ENCODE measurements at places on chromosomes 1 and 21.
A peak's percentile ranks its signal among the peaks of the same experiment; 100 is the strongest.

- no peak for DNase-seq
Observed at GRCh38 chr1:198893763-198894444, 255.1 kb downstream of the PTPRC start.

DNA sequence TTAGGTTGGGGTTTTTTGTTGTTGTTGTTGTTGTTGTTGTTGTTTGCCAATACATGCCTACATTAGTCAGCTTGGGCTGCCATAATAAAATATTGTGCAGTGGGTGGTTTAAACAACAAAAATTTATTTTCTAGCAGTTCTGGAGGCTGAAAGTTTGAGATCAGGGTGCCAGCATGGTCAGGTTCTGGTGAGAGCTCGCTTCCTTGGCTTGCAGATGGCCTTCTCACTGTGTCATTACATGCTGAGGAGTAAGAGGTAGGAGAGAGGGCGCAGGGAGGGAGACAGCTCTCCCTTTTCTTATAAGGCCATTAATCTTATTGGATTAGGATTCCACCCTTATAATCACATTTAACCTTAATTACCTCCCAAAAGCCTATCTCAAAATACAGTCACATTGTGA is 52.7 kb downstream of the DIRAS3 start:
- no peak for DNase-seq

DNA sequence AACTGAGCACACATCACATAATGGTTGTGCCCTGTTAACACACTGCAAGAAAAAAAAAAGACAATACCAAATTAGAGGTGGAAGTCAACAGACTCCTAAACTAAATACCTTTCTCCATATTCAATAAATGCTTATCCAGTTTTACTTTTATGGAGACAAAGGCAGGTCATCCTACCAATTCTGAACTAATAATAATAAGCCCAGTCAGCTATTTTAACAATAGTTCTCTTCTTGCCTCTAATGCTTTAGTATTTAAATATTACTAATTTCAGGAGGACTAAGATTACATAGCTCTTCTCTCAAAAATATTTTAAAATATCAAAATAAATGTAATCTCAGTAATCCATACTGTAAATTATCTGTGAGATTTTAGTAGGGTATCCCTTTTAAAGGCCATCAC is 10.5 kb downstream of the COPA start:
- no peak for DNase-seq

- no peak for DNase-seq
Observed at GRCh38 chr1:35845766-35846165, 37.2 kb upstream of the AGO1 start.

- no peak for DNase-seq
Observed at GRCh38 chr1:208942394-208943130, 641.0 kb upstream of the CAMK1G start.

DNA sequence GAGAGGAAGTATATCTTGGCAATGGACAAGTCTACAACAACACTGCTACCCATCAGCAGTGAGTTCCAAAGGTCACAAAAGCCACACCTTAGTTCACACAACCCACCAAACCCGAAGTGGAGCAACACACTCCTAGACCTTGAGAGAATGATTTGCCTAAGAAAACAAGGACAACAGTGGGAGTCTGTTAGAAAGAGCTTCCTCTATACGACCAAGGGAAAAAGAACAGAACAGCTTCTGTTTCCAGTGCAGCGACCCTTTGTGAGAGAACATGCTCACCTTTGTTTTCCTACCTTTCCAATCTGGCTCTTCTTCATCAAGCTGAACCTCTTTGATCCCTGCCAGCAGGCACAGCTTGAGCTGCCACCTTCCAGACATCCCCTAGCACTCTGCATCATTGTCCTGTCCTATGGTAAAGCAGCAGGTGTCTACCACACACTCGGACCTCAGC is 56.7 kb upstream of the PALMD start:
- no peak for DNase-seq

- DNase-seq, result no peak
Observed at GRCh38 chr1:173900992-173901391, 16.1 kb downstream of the SERPINC1 start.

- peak; percentile 77 for DNase-seq
Observed at GRCh38 chr1:181159451-181160140, 71.1 kb downstream of the IER5 start.

GRCh38 chr1:117612517-117613248 is 6.8 kb downstream of the TENT5C start:
- DNase-seq, result no peak

DNA sequence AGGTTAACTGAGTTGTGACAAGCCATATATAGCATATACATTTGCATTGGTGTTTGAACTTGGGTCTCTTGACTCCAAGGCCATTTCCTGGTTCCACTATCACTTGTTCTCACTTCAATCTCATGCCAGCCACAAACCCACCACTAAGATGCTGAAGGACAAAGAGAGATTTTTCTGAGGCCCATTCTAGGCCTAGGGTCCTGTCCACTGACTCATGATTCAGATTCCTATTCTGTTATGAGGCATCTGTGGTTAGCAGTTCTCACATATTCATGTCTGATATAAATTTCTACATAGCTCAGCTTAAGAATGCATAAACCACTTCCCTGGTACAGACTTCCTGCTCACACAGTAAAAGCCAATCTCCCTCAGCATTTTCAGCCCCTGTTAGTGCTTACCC is 326.1 kb upstream of the BEND5 start:
- DNase-seq, result peak; percentile 1

DNA sequence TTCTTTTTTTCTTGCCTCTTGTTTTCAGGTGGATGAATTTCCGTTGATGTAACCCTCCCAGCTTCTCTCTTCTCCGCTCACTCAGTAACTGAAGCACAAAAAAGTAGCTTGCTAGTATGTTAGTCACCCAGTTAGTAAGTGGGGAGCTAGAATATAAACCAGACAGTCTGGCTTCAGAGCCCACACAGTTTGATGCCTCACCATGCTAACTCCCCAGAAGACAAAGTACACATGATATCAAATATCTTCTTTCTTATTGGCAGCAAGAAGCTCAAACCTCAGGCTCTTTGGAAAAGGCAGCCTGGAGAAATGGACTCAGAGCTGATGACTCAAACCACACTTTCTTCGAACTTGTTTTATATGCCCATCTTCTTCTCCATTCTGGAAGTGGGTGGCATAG is 187.5 kb upstream of the PLXNA2 start:
- DNase-seq, result no peak

- DNase-seq, result no peak
Observed at GRCh38 chr1:40047276-40047675, 6.7 kb downstream of the CAP1 start.

DNA sequence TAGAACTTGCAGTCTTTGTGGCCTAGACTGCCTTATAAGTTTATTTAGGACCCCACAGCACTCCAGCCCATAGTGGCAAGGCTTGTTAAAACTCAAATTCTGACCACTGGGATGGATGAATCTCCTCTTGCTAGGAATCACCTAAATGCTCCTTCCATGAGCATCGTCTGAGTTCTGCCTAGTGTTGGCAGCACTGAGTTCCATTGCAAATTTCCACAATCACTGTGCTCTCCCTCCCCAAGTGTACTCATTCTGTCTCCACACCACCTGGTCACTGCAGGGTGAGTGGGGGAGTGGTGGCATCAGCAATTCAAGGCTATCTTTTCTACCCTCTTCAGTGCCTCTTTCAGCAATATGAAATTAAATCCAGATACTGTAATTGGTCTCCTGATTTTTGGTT is 46.7 kb upstream of the PTBP2 start:
- DNase-seq, result no peak

DNA sequence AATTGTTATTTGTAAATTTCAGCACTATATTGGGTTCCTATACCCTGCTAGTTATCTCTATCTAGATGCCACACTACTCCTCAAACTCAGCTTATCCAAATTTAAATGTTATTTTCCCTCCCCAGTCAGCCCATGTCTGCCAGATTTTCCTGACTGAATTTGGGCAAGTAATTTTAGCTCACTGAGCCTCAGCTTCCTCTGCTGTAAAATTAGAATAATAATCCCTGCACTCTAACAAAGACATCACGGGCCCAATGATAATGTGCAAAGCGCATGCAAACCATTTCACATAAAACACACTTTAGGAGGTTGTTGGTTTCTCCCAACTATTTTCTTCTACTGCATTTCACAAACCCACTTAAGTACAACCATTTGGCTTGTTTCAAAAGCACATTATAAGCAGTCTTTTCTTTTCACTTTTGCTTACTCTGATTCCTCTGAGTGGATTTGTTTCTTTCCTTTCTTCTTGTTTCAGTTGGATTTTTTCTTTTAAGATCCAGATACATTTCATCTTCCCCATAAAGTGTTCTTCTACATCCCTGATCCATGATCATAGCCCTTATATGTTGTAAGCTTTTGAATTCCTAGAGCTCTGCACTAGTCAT is 152.8 kb upstream of the DPT start:
- DNase-seq, result no peak

GRCh38 chr1:22311461-22311860 is 140.2 kb upstream of the ZBTB40 start:
- no peak for DNase-seq

DNA sequence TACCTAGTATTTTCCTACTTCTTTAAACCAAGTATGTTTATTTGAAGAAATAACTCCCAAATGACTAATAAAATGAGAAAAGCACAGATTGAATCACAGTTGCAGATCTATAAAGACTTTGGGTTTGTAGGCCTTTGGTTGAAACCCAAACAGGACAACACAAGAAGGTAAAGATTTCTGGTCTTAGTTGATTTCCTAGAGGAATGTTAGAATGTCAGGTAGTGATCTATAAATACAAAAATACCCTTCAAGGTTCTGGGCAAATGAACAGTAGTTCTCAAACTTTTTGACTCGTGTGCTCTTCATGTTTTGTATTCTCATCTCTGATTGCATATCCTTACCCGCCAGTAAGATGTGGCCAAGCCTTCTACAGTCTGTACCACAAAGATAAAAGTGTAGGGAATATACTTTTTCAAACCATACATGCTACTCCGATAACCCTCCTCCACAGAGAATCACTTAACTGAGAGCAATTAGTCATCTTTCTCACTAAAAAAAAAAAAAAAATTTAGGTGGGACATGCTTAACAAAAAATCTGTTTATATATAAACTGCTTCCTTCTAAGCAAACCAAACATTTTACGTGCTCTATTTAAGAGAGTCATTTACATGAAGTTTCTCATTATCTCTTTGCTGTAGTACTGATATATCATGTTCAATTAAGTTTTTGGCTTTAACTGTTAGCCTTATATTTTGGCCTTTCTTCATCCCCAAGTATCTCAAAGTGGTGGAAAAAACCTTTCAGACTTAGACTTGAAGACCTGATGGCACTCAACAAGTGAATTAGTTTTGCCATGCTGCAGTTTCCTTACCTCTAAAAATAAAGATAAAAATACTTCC is 36.0 kb downstream of the CNIH4 start:
- DNase-seq, result no peak

GRCh38 chr1:27392096-27392777 is at the start of gene GPR3:
Gene GPR3 (plus strand): TSS chr1:27392622. CDS start chr1:27393799, 1,177 bp downstream.
- DNase-seq, result peak; percentile 94

DNA sequence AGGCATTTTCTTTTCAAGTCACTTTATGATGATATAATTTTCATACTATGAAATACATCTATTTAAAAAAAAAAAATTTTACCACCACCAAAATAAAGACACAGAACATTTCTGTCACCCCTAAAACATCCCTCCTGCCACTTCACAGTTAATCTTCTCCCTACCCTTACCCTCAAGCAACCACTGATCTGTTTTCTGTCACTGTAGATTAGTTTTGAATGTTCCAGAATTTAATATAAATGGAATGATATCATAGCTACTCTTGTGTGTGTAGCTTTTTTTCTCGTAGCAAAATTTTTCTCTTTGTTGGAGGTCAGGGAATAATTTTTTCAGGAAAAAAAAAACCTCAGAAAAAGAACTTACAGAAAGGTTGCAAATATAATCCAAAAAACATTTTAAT is 152.7 kb downstream of the RHOU start:
- no peak for DNase-seq

DNA sequence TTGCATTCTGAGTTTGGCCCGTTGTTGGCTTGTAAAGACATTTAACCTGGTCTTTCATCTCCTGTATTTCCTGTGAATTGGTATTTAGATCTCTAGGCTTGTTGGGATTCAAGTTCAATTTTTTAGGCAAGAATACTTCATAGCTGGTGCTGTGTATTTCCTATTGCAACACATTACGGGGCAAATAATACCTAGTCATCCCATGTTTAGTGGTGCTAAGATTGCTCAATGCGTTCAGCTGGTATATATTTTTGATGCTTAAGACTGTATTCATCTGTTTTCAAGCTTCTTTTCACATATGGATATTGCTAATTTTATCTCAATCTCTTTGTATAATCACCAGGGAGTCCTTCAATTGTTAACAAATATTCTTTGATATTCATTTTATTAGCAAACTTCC is 87.5 kb upstream of the ZBTB18 start:
- no peak for DNase-seq

DNA sequence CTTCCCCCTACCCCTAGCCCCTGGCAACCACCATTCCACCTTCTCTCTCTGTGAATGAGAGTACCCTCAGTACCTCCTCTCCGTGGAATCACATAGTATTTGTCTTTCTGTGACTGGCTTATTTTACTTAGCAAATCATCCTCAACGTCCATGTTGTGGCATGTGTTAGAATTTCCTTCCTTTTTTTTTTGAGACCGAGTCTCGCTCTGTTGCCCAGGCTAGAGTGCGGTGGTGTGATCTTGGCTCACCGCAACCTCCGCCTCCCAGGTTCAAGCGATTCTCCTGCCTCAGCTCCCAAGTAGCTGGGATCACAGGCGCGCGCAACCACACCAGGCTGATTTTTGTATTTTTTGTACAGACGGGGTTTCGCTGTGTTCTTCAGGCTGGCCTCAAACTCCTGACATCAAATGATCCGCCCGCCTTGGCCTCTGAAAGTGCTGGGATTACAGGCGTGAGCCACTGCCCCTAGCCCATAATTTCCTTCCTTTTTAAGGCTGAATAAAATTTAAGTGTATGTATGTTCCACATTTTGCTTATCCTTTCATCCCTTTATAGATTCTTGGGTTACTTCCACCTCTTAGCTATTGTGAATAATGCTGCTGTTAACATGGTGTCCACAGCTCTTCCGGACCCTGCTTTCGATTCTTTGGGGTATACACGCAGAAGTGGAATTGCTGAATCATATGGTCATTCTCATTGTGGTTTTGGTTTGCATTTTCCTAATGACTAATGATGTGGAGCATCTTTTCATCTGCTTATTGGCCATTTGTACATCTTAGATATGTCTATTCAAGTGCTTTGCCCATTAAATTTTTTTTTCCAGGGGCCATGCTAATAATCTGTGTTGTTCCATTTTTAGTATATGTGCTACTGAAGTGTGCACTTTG is 32.3 kb downstream of the ERRFI1 start:
- no peak for DNase-seq

GRCh38 chr1:225820522-225821120 is 10.7 kb downstream of the EPHX1 start:
- no peak for DNase-seq

DNA sequence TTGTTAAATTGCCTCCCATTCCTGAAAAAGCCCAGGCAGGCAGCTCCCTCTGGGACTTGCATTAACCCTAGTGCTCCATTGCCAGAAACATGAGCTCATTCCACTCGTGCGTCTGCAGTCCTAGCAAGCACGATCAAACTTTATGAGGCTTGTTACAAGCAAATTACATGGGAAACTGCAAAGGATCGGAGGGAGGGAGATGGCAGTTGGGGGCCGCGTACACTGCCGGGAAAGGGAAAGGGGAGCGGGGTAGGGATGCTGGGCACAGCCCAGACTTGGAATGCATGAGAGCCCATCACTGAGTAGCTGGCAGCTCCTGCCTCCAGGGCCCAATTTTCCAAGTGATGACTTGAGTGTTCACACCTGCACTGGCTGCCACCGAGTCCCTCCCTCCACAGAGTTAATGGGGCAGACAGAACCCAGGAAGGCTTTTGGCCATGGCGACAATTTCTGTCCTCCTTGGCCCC is 169.9 kb downstream of the BRINP2 start:
- DNase-seq, result no peak

Measured in CD4-positive, alpha-beta T cell treated with Interleukin-21 for 1 hour (primary cell).